ELR (cell line): ENCODE measurements at places on chromosomes 3 and 15.

DNA sequence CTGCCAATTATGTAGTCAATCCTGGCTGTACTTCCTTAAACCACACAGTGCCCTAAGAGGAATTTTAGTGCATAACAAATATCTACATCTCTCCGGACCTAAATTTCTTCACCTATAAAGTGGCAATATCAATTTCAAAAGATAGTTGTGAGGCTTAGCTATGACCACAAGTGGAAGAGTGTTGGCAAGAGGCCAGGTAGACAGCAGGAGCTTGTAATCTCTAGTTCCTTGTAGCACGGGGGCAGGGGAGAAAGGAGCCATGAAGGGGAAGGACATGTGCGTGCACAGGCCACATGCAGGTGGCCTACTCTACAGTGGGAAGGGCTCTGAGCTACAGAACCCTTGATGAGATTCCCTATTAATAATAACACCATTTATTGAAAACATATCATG is 269.7 kb downstream of the ABHD5 start:
- no peak for DNase-seq

- no peak for DNase-seq
Measured at GRCh38 chr15:51185213-51186159, 90.8 kb upstream of the TNFAIP8L3 start.

DNA sequence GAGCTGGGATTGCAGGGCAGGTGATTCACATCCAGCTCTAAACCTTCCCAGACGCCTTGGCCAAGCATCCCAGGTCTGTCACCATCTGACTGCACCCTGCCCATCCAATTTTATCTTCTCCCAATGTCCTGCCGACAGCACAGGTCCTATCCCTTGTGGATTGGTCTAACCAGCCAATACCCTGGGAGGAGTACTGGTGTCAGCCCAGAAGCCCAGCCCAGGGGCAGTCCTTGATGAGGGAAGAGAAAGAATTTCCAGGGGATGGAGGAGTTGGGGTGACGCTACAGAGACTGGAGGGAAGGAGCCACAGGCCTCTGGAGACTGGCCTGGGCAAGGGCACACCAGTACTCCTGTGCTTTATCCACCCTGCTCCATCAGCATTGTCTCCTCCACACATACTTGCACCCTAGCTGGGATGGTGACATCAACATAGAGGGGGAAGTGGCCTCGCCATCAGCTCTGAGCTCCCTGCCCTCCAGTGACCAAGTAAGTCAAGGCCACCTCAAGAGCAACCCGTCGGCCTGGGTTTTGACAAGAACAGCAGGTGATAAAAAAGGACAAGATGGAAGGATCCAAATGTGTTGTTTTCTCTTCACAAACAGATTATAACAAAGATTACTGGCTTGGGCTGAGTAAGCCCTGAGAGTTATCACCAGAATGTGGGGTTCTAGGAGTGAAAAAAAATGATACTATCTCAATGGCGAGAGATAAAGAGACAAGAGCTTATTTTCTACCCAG is 114.6 kb downstream of the AQP9 start:
- no peak for DNase-seq

GRCh38 chr15:45637552-45638033 is 2.8 kb downstream of the SQOR start:
- peak; percentile 78 for DNase-seq

- no peak for DNase-seq
Measured at GRCh38 chr3:4061195-4061594, 242.0 kb upstream of the SETMAR start.

DNA sequence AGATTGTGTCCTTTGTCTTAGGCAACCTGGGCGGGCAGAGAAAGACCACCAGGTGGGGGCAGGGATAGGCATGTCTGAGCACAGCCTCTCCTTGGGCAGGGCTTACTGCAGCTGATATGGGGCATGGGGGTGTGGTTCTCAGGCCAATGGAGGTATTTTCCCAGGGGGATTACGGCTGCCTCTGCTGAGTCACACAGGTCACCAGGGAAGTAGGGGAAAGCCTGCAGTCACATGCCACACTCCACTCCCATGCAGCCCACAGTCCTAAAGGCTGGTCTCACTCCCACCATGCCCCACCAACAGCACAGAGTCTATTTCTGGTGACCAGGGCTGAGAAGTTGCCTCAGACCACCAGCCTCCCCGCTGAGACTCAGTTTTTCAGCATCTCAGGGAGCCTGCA is 466.4 kb downstream of the DIPK2A start:
- DNase-seq = no peak

DNA sequence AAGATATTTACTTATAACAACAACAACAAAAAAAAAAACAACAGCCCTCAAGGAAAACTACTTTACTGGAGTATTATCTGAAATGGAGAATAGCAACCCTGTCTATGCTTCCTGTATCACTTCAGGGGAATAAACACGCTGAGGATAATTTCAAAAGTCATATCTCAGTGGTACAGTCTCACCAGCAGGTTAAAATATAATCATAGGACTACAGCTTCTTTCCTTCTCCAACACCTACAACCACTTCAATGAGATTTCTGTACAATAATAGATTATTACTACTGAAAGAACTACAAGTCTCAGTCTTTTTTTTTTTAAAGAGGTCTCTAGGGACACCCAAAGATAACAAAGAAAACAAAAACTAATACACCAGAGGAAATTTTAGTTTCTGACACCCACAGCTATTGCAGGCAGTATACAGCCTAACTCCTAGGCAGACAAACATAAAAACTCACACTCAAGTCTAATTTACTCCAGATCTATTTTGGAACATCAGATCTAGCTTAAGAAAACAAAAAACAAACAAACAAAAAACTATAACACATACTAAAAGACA is 268.2 kb downstream of the BCHE start:
- DNase-seq = no peak

- DNase-seq = no peak
Measured at GRCh38 chr3:8853081-8853480, 83.7 kb upstream of the OXTR start.

- no peak for DNase-seq
Measured at GRCh38 chr15:41943543-41944312, 28.6 kb downstream of the EHD4 start.

- DNase-seq = no peak
Measured at GRCh38 chr15:56806148-56806536, 72.8 kb upstream of the ZNF280D start.

GRCh38 chr3:160973067-160973809 is 131.9 kb downstream of the B3GALNT1 start:
- no peak for DNase-seq

GRCh38 chr3:185830018-185830797 is 5.4 kb upstream of the IGF2BP2 start:
- DNase-seq = no peak

DNA sequence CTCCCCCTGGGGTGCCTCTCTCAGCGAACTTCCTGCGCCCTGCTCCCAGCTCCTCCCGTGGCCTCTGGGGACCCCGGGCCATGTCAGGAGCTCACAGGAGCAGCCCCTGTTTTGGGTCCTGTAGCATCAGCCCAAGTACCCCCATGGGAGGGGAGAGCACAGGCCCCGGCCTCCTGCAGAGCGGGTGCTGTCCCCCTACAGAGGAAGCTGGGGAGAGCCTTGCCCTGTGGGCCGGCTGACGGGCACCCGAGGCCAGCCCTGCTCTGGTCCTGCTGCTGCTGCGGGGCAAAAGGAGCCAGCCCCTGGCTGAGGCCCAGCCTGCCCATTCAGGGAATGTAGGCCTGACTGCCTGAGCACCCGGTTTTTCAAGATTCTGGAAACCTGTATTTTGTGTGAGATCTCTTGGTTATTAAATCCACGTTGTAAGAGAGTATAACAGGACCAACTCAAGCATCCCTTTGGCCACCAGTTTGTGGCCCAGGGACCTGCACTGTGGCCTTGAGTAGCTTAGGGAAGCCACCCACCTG is 12.4 kb downstream of the PLXNA1 start:
- DNase-seq = no peak

DNA sequence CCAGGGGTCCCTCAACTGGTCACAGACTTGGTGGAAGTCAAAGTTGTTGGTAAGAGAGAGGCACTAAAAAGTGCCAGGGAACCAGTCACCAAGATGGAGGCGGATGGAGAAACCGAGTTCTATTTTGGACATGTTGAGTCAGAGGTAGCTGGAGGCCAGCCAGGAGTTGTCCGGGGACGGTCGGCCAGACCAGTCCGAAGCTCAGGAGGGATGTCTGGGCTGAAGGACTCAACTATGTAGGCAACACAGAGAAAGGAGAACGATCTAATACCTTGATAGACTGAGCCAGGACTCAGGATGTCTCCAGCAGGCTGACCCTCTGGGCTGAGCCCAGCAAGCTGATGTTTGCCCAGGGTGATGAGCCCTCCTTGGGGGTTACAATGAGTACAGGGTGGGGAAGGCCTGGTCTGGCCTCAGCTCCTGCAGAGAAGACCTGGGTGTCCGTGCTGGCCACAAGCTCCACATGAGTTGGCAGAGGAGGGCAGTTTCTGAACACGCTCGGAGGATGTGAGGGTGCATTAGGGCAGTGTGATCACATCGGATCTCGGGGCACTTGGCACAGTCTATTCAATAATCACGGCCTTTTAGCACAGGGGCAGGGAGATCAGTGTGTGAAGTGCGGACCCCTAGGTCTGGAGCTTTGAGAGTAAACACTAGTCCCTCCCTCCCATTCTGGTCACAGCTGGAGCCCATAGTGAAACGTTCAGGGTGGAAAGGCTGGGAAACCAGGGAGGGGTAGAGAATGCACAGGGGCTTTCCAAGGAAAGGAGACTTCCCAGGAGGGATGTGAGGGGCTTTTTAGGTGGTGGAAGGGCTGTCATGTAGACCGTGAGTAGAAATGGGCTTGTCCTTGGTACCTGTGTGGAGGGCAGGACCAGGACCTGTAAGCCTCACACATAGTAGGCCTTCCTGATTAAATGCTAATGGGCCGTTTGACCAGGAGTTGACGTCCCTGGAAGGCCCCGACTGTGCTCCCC is 111.9 kb downstream of the ETFA start:
- peak; percentile 81 for DNase-seq

DNA sequence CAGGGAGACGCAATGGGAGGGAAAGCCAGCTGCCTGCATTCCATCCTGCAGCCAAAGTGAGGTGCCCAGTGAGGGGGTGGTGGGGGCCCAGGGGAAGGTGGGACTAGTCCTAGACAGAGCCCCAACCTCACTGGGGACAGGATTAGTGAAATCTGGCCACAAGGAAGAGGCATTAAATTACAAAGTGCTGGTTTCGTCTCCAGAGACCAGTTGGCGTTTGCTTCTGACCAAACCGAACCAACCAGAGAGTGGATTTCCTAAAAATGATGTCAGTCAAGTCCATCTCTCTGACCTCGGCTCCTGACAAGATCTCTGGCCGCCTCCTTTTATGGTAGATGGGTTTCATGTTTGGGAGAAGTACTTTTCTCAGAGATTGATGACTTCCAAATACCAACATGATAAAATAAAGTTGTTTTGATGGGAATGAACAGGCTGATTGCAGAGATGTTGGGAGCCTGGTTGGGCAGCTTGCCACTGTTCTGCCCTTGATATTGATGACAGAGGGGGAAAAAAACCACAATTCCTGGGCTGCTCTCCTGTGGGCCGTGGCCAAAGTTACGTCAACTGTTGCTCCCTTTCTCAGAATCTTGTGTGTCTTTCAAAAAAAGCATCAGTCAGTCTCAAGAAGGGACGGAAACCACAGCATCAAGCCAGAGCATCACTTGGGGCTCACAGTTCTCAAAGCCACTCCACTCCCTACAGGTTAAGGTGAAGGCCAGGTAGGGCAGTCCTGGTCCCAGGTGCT is 24.6 kb downstream of the ITGA11 start:
- DNase-seq = no peak

GRCh38 chr3:115833074-115833473 is 209.8 kb downstream of the GAP43 start:
- DNase-seq = no peak

- DNase-seq = no peak
Measured at GRCh38 chr15:76978522-76979330, 16.2 kb upstream of the PSTPIP1 start.

DNA sequence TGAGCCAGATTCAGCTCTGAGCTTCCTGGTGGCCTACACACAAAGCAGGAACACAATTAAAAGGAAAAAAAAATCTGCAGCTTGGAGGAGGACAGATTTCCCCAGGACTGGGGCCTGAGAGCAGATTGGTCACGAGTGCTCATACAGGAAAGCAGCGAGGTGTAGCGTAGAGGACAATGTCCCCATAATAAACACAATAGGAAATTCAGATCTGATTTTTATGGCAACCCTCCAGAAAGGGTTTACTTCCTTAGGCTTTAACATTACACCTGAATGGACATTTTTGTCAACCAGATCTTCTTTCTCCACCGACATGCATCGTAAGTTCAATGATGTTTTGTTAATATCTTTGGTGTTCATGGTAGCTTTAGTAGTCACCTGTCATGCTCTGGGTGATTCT is 23.3 kb downstream of the SLC6A20 start:
- DNase-seq = no peak

GRCh38 chr3:196399485-196399945 is 32.7 kb downstream of the UBXN7 start:
- DNase-seq = peak; percentile 84
